MCF 10A (cell line): ENCODE measurements at places on chromosomes 2 and 18.

DNA sequence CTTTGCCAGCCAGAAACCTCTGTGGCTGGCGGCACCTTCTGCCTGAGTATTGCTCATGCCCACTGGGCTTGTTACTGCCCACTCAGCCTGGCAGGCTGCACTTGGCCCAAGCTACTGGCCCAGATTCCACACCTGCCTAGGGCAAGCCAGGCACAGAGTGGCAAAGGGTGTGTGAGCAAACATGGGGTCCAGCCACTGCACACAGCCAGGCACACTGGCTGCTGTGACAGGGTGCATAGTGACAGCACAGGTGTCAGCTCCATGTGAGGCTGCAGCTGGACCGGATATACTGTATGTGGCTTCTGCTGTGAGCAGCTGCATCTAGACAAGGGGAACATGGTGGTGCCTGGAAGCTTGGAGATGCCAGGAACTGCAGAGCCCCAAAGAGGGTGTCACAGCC, 113.9 kb downstream of the COPS8 start:
- peak; percentile 60 for DNase-seq

DNA sequence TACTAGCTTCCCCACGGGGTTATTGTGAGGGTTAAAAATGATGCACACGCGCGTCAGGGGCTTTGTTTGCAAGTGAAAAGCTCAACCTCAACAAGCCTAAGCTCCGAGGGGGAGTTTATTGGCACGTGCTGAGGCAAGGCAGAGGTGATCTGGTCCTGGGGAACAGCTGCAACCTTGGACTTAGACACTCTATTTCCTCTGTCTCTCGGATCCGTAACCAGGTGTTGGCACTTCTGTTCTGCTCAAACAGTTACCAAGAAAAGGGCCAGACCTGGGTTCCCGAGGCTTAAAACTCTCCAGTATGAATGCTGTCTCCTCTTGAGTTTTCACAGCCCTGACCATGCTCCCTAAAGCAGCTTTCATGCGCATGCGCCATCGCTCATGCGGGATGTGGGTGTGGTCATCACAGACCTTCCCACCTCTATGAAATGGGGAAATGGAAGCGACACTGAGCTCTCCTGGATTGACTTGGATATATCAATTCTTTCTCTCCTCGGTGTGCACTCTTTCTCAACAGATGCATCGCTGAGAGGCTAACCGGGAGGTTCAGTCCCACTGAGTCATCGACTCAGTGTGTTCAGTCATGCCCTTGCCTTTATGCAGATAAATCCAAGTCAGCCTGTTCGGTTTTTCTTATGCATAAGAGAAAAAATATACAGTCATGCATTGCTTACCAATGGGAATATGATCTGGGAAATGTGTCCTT, 19.9 kb upstream of the RAB31 start:
- DNase-seq = peak; percentile 84

- no peak for DNase-seq
Measured at GRCh38 chr18:24491927-24492834, 31.7 kb downstream of the HRH4 start.

- DNase-seq = no peak
Measured at GRCh38 chr2:72953976-72954375, 36.7 kb downstream of the EMX1 start.

GRCh38 chr2:64844087-64844486, 145.1 kb upstream of the SLC1A4 start:
- no peak for DNase-seq

DNA sequence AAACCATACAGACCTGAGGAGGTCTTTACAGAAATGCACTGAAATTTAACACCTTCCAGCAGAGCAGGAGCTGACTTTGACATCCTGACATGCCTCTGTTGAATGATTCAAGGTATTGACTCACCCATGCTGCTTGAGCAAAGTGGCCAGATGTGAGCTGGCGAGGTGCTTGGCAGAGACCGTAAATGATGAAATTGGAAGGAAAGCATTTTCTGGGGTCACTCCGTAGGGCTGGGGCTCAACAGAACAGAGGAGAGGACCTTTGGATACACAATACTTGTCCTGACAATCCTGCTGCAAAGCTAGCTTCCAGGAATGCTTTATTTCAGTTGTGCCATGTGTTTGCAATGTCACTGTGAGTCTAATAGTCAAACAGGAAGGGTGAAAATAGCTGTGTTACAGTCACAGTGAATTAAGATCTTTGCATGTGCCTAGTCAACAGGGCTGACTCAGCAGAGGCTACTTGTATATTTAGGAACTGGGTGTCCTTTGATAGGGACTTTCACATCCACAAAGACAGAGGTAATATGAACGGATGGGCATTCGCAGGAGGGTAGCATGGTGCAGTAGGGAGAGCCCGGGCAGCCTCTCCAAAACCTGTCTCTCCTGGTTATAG, 31.6 kb upstream of the NCK2 start:
- DNase-seq = peak; percentile 75

- DNase-seq = peak; percentile 35
Measured at GRCh38 chr2:183359867-183360266, 235.6 kb downstream of the NUP35 start.

DNA sequence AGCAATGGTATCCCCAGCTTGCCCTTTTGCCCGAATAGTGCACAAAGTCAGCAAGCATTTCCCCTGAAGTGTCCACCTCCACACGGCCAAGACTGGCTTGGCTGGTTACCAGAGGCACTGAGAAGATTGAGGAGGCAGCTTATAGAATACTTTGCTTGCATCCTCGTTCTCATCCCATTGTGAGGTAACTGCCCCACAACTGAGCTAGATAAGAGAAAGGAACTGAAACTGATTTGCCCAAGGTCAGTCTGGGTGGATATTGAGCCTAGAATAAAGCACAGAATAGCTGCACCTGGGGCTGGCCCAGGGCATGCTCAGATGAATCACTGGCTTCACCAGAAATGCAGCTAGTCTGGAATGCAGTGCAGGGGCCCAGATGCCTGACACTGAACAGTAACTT, 32.7 kb upstream of the MAP4K3 start:
- peak; percentile 40 for DNase-seq

GRCh38 chr2:217787160-217787877, 215.5 kb downstream of the TNS1 start:
- no peak for DNase-seq

DNA sequence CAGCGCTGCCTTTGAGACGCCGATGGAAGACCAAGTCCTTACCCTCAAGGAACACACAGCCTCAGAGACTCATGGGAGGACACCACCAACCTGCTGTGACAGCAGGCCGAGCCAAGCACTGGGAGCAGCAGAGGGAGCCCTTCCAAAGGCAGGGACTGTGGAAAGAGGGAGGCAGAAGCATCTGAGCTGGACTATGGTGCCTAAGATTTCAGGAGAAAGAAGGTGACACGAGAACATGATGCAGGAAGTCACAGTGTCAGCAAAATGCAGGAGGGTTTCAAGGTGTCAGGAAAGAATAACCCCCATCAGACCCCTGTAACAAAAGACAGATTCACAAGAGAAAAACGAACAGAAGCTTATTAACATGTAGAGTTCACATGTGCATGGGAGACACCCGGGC, 24.2 kb upstream of the COX7A2L start:
- peak; percentile 20 for DNase-seq

DNA sequence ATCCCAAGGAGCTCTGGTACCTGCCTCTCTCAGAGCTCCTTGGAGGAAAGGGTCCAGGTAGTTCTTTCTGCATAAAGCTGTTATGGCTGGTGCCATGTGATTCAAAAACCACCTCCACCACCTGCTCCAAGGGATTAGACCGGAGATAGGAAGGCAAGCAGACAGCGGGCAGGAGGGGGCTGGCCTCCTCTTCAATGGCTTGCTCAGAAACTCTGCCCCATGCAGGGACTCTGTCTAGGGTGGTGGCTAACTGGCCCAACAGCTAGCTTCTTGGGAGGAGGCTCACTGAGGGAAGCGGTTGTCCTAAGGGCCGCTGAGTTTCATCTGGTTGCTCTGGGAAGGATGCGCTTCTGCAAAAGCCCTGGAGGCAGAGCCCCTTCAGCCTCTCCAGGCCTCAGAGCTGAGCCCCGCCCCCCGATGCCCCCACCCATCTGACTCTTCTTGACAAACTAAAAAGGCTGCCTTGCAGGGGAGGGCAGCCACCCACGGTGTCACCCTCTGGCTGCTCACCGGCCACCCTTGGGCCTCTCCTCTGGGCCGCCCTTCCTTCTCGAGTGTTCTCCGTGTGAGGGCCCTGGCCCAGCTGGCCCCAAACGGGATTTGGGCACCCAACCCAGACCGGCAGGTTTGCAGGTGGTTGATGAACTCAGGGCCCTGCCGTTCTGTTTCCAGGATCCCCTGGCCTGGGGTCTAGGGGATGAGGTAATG, 90.2 kb downstream of the MCFD2 start:
- no peak for DNase-seq

DNA sequence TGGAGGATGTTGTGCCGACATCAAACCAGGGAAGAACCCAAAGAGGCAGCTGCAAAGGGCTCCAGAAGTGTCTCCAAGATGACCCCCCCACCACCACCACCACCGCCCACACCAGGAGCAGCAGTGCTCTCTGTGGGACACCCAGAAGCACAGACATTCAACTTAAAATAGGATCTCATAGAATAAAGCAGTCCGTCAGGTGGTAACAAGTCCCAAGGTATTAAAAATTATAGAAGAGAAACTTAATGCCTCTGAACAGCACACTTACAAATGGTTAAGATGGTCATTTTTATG, 155.5 kb upstream of the ID2 start:
- no peak for DNase-seq

DNA sequence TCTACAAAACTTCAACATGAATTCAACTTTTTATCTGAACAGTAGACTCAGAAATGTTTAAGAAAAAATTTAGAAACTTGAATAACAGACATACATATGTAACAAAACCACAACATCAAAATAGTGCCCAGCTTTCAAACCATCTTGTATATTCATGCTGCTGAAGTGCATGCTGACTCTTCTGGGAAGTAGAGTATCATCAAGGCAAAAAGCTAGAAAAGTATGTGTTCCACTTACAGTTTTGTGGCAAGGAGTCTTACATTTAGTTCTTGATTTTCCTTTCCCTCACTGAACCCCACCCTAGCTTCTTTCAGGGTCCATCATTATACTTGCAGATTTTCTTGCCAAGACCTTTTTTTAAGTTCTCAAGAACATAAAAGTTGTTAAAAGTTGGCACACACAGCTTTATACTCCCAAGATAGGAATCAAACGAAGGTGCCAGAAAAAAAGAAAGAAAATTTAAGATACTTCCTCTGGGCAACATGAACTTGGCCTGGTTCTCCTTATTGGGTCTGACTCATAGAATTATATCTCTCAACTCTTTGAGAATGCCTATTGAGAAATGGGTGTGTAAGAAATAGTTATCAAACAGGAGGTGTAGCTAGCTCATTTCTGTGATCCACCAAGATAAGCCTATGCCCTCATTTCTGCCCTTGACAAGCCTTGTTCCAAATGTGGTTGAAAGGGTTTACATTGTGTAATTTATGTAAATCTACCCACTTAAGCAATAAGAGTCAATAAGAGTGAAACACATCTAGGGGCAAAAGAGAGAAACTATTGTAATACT, 667.6 kb upstream of the ACVR2A start:
- peak; percentile 40 for DNase-seq

DNA sequence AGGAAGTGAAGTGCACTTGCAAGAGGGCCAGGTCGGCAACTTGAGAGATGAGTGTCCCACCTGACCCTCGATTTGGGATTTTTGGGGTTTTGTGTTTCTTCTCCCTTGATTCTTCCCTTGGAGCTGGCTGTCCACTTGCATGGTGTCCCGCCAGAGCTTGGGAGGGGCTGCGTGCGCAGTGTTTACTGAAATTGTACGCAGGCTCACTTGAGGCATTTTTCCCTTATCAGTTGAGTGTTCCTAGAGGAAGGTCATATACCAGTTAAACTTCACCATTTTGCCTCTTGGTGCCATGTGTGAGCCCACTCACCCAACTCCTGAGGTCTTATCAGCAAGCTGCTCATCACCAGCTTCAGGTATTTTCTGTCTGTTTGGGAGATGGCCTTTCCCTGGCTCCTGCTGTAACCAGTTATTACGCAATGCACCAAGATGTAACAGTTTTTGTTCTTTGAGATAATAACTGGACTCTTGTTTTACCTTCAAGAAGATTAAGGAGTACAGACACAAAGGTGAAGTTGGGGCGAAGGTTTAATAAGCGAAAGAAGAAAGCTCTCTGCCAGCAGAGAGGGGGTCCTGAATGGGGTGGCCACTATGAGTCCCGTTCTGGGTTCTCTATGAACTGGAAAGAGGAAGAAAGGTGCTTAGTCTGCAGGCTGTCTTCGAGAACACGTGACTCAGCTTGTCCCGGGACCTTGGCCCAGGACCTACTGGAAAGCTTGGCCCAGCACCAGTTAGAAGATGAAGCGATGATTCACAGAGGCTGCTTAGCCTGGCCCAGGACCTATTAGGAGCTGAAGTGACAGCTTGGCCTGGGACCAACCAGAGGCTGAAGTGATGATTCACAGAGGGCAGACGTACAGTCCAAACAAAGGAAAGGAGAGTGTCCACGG, 21.5 kb upstream of the TXNL4A start:
- DNase-seq = peak; percentile 99

GRCh38 chr18:46939337-46939963, 22.0 kb downstream of the KATNAL2 start:
- peak; percentile 81 for DNase-seq

GRCh38 chr2:85584354-85584856, at the start of gene VAMP5:
Gene VAMP5, plus strand, starts transcription at chr2:85584431. Its CDS starts 60 bp downstream, at chr2:85584491.
- no peak for DNase-seq

DNA sequence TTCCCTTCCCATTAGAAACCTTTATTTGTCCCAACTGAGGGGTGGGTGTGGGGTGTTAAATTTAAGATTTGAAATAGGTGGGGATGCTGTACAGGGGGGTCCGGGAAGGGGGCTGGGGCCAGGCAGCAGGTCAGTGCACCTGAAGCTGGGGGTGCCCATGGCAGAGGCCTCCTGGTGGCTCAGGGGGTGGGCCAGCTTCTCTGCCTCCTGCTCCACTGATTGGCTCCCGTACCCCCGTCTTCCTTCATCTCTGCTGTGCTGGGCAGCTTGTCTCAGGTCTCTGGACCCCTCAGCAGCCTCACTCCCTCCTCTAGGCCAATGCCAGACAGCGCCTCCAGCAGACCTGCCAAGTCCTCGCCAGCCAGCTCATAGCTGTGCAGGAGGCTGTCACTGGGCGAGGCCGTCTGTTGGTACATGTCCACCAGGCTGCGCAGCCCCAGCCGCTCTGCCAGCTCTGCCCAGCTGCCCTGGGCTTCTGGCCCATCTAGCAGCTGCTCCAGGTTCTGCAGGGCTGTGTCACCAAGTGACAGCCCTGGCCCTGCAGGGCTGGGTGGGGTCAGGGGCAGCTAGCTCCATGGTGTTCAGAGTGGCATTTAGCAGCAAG, 2.0 kb upstream of the ANKRD62 start:
- DNase-seq = no peak

- peak; percentile 20 for DNase-seq
Measured at GRCh38 chr18:26803643-26804042, 61.9 kb downstream of the AQP4 start.

DNA sequence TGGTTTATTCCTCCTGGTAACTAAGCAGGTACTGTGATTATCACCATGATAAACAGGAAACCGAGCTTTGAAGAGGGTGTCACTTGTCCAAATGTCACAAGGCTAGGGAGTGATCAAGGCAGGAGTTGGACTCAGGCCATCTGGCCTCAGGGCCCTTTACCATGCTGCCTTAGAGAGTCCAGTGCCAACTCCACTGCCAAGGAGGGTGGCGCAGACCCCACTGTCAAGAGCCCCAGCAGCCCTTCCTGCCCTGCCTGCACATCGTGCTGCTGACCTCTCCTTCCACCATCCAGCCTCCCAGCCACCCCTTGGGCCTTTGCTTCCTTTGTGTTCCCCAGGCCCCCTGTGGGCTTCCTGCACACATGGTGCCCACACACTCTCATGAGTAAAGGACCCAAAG, 48.3 kb downstream of the TNS1 start:
- DNase-seq = no peak

- no peak for DNase-seq
Measured at GRCh38 chr2:10930721-10931516, 19.2 kb downstream of the KCNF1 start.
